HL-60 (cell line): ENCODE measurements at places on chromosomes 6 and 20.

DNA sequence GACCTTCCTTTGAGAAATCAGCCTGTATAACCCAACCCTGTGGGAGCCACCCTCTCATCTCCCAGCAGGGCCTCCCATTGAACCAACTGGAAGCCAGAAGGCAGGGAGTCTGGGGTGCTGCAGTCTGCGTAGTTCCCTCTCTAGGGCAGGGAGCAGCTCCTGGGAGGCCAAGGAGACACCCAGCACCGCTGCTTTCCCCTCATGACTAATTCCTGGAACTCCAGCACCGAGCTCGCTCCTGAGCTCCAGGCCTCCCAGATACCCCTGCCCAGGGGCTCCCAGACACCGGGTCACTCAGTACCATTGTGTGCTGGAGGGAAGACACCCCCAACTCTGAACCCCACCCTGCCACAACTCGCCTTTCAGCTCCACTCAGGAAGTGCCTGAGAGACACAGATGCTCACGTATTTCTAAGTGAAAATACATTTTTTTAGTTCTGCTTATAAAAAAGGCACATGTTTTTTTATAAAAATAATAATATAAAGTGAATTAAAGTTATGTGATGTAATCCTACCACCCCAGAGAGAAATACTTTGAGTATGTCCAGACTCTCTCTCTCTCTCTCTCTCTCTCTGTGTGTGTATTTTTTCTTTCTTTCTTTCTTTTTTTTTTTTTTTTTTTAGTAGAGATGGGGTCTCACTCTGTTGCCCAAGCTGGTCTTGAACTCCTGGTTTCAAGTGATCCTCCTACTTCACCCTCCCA is 17.5 kb downstream of the PIM1 start:
- no peak for DNase-seq

- peak; percentile 59 for DNase-seq
Observed at GRCh38 chr6:34248198-34248726, 544 bp downstream of the SMIM29 start.

- DNase-seq: no peak
Observed at GRCh38 chr6:32943864-32944649, 3.2 kb upstream of the HLA-DMB start.

- no peak for DNase-seq
Observed at GRCh38 chr20:49478754-49479689, 3.4 kb downstream of the KCNB1 start.

DNA sequence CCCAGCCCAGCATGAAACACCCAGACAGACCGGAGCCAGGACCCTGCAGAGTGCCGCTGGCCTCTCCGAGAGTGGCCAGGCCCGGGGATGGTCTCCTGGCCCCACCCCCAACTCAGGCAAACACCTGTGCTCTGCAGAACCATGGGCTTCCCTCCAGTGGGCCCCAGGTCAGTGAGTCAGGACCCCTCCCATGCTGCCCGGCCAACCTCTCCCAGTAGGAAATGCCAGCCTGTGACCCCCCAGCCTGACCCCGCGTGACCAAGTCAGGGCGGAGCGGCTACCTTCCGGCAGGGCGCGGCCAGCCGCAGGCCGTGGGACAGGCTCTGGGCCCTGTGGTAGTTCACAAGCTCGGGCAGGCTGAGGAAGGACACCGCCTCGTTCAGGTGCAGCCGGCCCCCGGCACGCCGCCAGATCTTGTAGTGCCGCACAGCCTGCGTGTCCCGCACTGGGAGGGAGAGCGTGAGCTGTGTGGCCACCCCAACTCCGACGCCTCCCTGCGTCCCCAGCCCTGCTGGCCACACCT is 3.2 kb downstream of the PTK6 start:
- DNase-seq: no peak

GRCh38 chr6:27293436-27294098 is 18.5 kb downstream of the POM121L2 start:
- no peak for DNase-seq

- no peak for DNase-seq
Observed at GRCh38 chr20:1830240-1830639, 65.0 kb upstream of the SIRPA start.

GRCh38 chr20:61733891-61734732 is 331.6 kb downstream of the TAF4 start:
- DNase-seq: no peak

GRCh38 chr6:7445101-7445500 is 55.5 kb downstream of the RIOK1 start:
- DNase-seq: no peak

DNA sequence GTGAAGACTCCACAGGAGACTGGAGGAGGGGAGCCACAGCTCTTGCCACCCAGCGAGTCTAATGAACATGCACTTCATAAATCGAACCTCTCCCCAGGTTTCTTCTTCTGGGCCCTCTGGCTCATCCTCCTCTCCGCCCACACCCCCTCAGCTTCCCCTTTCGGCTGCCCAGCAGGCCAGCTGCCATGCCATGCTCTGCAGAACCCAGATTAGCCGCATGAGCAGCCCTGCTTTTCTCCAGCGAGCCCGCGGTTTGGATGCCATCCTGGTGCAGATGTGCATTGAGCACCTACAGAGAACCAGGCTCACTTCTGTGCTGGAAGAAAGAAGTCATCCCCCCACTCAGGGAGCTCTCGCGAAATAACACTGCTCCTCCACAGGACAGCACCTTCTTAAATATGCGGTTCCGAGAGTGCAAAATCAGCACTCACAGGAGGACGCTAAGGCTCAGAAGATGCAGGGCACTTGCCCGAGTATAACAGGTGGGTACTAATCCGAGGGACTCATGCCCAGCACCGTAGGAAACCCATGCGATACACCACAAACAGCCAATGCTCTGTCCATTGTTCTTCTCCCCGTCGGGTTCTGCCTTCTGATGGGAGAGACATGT is 143.0 kb upstream of the THBS2 start:
- no peak for DNase-seq

DNA sequence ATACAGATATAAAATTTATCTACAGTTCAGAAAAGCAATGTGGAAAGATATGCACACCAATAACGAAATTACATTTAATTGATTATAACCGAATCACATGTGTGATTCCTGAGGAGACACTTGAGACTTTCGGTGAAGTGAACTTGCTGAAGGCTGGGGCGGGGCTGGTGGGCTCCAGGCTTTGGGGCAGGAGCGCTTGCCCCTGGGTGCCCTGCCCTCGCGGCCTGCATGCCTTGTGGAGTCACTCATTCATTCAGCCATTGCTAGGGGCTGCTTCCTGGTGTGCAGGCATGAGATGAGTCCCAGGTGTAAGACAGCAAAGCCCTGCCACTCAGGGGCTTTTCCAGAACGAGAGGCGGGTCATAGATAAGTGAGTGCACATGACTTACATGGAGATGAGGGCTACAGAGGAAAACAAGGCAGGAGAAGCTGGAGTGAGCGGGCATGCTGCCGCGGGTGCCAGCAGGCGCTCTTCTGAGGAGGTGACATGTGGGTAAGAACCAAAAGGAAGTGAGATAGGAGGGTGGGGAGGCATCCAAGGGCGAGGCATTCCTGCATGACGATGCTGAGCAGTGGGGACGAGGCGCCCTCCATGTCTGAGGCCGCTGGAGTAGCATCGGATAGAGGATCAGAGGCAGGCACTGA is 88.7 kb downstream of the BMP7 start:
- DNase-seq: no peak

DNA sequence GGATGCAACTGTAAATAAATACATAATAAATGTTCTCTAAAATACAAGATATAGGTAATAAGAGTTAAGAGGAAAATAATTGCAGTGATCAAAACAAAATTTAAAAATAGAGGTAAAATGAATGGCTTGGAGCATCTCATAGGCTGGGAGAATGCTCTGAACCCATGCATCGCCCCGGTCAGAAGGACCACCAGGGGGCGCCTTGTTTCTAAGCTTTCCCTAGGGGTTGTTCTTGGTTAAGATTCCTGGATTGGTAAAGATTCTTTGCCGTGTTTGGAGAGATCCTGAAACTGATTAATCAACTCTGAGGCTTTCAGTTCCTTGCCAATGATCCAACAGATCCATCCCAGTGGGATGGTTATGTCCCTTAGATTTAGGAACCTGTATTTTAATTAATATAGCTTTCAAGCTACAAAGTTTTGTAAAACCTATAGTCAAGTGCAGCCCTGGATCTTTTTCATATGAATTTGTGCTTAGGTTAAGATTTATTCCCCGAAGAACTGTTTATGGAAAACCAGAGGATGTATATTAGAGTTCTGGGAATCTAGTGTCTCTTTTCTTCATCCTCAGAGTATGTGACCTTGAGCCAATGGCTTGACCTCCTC is 45.3 kb upstream of the PRELID3B start:
- peak; percentile 25 for DNase-seq

GRCh38 chr6:7409740-7410139 is 20.1 kb downstream of the RIOK1 start:
- no peak for DNase-seq

DNA sequence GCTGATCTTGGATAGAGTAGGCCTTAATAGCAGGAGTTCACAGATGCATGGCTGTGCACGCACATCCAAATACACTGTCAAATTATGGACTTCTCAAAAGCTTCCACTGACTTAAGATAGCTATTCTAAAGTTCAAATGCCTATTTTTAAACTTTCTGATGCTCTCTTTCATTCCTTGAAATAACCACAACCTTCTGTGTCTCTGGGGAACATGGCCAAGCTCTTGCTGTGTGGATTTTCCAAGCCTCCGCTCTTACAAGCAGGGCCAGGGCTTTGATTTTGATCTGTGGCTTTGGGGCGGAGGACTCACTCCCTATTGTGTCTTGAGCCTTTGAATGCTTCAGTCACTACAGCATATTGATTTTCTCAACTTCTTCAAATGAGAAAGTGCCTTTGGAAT is 35.7 kb upstream of the SNRPB2 start:
- no peak for DNase-seq

GRCh38 chr6:163263998-163264661 is 150.4 kb upstream of the QKI start:
- no peak for DNase-seq

- no peak for DNase-seq
Observed at GRCh38 chr6:45001663-45002062, 326.5 kb upstream of the RUNX2 start.

DNA sequence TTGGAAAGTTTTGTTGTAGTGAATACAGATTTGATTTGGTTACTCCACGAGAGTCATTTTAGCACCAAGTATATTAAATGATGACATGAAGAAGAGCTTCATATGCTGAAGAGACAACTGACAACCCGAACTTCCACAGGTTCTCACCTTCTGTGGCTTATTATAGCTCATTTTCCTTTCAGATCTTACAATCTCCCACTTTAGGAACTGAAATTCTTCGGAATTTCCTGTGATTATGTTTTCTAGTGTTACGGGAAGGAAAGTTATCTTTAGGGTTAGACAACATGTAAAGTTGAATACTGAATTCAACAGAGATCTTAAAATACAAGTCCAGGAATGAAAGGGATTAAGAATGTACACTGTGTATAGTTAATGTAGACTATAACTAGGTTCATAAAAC is 49.6 kb upstream of the TXNDC5 start:
- DNase-seq: no peak

DNA sequence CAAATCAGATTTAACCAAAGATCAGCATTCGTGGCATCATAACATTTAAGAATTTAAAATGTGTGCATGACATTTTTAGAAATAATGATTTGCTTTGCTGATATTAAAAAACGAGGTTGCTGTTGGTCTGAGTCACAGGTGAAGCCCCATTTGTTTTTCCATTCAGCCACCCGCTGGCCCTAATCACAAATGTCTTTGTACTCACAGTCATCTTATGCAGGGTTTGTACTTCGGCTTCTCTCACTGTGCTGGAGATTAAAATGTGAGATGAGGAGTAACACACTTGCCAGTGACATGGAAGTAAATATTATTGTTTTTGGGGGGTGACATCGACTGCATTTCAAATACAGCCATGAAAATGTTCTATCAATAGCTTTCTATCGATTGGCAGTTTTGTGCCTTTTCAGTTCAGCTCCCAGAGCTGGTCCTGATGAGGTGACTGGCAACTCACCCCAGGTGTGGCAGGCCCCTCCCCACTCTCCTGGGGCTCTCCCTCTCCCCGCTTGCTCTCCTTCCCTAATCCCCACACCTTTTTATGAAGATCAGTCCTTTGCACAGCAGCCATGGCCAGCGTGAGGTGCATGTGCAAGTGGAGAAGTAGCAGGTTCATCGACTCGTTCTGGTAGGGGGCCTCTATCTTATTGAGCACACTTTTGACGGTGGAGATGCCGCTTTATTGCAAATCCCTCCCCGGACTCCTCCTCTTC is 58.8 kb upstream of the FUCA2 start:
- no peak for DNase-seq

- DNase-seq: no peak
Observed at GRCh38 chr6:137254966-137255365, 35.8 kb upstream of the IFNGR1 start.

DNA sequence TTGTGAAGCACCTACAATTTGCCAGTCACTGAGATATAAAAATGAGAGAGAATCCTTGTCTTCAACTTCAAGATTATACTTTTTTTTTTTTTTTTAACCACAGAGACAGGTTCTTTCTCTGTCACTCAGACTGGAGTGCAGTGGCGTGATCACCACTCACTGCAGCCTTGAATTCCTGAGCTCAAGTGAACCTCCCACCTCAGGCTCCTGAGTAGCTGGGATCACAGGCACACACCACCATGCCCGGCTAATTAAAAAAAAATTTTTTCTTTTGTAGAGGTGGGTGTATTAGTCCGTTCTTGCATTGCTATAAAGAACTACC is 51.6 kb upstream of the PMEPA1 start:
- DNase-seq: no peak

DNA sequence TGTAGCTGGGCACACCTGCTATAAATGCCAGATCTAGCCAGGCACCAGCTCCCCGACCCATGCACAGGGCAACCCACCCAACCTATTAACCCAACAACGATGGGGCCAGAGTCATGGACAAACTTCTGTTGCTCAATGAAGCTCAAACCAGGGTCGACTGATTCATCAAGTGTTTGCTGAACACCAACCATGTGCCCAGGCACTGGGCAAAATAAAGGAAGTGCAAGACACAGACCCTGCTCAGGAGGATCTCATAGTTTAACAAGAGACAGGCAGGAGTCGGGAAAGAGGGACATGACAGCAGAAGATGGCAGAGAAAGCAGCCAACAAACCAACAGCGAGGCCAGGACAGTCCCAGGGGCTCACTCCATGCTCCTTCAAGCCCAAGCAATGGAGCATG is 18.8 kb downstream of the KCNK5 start:
- no peak for DNase-seq

DNA sequence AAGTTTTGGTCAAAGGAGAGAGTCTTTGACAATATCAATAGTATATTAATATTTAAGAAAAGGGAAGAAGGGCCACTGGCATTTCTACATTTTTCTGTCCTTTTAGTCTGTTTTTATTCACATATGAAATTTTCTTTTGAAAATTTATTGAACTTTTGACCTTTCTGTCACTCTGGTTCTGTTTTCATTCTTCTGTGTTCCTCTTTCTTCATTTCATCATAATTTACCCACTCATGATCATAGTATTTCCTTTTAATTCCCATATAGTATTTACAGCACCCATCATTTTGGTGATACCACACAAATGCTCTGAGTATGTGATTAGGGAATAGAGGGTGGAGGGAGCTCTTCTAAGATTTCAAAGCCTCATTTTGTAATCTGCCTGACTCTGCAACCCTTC is 142.8 kb downstream of the GJA1 start:
- DNase-seq: no peak
